ENCODE measurements at places on chromosomes 7 and 10. TPM values are rescaled to one million over a fixed set of nuclear protein-coding genes. Genes with fewer than 3 reads are reported as not detected.
A peak's percentile ranks its signal among the peaks of the same experiment; 100 is the strongest.

Gene ACTL6B
- not detected for total RNA-seq

Gene SPACDR
- total RNA-seq: not detected

Gene MYL10
- not detected for total RNA-seq

Gene RBM20
- total RNA-seq: 4.8 TPM

- H3K4me1 ChIP-seq: no peaks in the 10 kb centered on the region
- H3K27me3 ChIP-seq: no peaks in the 10 kb centered on the region
- H3K27ac ChIP-seq: no peak overlapping the region
- no peak for DNase-seq
- no peak overlapping the region for H3K4me3 ChIP-seq
Observed at GRCh38 chr7:46391231-46392201, 470.4 kb upstream of the IGFBP3 start.

GRCh38 chr10:109894516-109894915 is 28.8 kb downstream of the XPNPEP1 start:
- H3K27ac ChIP-seq: peak overlapping the region; percentile 82
- peak overlapping the region; percentile 18 for H3K4me3 ChIP-seq
- H3K36me3 ChIP-seq: no peaks in the 10 kb centered on the region
- DNase-seq: peak; percentile 46
- no peaks in the 10 kb centered on the region for H3K27me3 ChIP-seq
- H3K4me1 ChIP-seq: peaks cover 19% of the 10 kb centered on the region

- peak; percentile 82 for DNase-seq
- H3K27ac ChIP-seq: no peak overlapping the region
- no peaks in the 10 kb centered on the region for H3K36me3 ChIP-seq
- no peak overlapping the region for H3K4me3 ChIP-seq
- no peaks in the 10 kb centered on the region for H3K27me3 ChIP-seq
Observed at GRCh38 chr10:97210543-97210960, 24.8 kb upstream of the SLIT1 start.
